Bone marrow (tissue), 2 donors: ENCODE measurements at places on chromosomes 7 and 10.

GRCh38 chr7:44194069-44194468 lies 4.8 kb upstream of the GCK start:
- no peak for DNase-seq

- DNase-seq: no peak
These were observed 5.1 kb upstream of the CYTH3 start for GRCh38 chr7:6277476-6277875.

DNA sequence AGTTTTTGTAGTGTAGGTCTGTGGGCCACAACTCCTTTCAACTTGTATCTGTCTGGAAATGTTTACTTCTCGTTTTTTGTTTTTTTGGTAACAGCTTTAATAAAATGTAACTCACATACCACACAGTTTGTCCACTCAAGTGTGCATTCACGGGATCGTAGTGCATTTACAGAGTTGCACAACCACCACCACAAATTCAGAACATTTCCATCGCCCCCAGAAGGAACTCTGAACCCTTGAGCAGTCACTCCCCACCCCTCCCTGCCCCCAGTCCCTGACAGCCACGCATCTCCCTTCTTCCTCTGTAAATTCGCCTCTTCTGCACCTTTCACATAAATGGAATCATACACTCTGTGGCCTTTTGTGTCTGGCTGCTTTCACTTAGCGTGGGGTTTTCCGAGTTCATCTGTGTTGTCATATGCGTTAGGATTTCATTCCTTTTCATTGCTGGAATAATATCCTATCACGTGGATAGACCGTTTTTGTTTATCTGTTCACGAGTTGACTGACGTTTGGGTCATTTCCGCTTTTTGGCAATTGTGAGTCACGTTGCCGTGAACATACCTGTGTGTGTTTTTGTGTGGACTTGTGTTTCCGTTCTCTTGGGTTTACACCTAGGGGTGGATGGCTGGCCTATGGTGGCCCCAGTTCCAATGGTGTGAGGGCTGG lies 10.3 kb downstream of the JAKMIP3 start:
- DNase-seq: no peak

DNA sequence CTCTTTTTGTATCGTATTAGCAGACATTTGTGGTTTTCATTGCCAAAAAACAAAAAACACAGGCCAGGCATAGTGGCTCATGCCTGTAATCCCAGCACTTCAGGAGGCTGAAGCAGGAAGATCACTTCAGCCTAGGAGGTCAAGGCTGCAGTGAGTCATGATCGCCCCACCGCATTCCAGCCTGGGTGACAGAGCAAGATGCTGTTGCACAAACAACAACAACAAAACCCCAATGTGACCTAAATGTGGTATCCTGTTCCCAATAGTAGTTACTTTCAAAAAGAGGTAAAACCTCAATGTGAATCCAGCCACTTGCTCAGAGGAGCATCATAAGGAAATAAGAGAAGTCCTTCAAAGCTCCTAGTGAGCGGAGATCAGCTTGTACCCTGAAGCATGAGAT lies 45.8 kb upstream of the SKAP2 start:
- DNase-seq: no peak

- no peak for DNase-seq
These were observed 118.3 kb downstream of the LRRC4 start for GRCh38 chr7:127912901-127913300.

DNA sequence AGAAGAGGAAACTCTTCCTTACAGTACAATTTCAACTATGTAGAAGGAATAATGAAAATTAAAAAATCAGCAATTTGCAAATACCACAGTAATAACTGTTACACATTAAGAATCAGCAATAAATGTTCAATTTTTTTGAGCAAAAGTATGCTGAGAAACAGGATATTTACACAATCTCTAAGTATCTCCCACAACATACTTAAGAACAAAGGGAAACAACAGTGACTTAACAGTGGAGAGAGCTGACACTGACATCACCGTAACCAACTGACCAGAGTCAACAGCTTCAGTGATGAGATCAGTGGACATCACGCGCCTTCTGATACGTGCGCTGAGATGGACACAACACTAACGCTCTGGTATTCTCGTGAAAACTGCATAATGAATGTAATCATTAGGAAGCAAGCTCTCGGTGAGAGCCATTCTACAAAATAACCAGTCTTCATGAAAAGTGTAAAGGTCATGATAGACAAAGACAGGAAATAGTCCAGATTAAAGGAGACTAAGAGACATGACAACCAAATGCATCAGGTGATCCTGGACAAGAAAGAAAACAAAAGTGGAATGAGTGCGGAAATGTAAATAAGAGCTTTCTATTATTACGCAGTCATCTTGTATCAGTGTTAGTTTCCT lies 82.6 kb downstream of the PIP4K2A start:
- DNase-seq: no peak

DNA sequence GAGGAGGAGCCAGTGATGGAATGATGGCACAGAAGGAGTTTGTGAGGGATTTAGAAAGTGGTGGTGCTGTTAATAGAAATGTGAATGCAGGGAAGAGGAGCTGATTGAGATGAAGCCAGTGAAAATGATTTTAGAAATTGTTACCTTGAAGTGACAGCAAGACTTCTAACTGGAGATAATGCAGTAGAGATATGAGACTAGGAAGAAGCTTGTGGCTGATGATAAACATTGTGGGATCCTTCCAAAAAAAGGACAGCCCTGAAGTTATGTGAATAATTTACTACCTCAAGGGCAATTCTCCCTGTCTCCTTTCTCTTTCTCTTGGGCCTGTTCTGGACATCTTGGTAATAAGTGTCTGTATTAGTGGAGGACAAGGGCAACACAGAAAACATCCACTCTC lies 138.6 kb downstream of the LSMEM1 start:
- no peak for DNase-seq

- no peak for DNase-seq
These were observed 631 bp downstream of the OTUD1 start for GRCh38 chr10:23439452-23439960.

DNA sequence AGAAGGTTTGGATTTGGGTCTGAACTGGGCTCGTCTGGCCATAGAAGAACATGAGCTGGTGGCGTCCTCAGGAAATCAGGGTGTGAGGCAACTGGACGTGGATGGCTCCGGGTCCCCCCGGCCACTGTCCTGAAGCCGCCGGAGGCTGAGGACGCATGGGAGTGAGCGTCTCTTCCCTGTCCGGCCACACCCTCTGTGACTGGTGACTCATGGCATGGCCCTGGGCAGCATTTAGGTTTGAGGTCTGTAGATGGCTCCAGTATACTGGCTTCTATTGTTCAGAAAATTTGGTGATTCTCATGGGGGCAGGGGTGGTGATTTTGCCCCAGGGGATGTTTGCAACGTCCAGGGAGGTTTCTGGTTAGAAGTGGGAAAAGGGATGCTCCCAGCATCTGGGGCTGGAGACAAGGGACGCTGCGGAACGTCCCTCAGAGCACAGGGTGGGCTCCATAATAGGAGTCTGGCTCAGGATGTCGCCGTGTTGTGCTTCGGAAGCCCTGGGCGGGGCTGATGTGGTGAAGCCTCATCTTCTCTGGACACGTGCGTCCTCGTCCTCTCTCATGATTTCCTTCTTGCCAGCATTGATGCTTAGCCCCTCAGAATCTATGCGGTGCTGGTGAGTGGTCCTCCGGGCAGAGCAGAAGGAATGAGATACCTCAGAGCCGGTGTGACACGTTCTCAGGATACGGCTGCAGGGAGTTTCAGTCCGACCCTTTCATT lies 49.9 kb downstream of the PITRM1 start:
- DNase-seq: no peak

DNA sequence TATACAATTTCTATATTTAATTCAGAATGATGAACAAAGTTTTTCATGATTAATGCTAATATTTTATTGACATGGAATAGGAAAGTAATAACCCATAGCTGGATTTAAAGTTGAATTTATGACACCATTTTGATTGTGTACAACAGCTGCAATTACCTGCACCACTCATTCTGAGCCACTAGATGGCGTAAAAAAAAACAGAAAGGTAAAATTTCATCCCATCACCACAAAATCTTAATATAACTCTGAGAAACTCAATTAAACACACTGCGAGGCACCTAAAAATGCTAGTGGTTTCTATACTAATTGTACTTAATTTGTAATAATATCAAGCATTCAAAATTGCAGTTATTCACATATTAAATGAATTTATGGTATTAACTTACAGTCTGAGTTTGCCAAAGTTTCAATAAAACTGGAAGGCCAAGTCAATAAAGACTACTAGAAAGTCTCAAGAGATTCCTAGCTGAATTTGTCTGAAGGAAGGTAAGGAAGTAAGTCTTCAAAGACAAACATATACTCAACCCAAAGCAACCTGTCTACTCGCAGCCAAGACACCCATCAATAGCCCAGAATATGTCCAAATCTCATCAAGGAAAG lies 182.5 kb downstream of the SKAP2 start:
- no peak for DNase-seq
